ENCODE measurements at places on chromosomes 2 and 18. TPM values are rescaled to one million over a fixed set of nuclear protein-coding genes. Genes with fewer than 3 reads are reported as not detected.

Gene OSR1
- 6.3 TPM for total RNA-seq

DNA sequence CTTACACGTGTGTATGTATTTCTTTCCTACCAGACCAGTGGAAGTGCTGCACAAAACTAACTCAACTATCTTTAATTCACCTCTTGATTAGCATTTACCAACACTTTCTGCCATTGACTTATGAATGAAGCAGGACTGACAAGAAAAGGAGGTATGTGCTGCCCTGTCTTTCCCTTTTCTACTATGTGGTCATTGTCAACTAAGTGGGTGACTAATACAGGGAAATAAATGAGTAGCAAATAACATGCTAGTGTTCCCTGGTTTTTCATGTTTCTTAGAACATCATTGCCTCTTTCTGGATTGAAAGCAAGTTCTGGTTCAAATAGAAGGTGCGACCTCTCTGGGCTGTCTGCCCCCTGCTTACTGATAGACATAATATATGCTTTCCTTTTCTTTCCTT, 58.0 kb downstream of the LINC00305 start:
- no peak for DNase-seq

DNA sequence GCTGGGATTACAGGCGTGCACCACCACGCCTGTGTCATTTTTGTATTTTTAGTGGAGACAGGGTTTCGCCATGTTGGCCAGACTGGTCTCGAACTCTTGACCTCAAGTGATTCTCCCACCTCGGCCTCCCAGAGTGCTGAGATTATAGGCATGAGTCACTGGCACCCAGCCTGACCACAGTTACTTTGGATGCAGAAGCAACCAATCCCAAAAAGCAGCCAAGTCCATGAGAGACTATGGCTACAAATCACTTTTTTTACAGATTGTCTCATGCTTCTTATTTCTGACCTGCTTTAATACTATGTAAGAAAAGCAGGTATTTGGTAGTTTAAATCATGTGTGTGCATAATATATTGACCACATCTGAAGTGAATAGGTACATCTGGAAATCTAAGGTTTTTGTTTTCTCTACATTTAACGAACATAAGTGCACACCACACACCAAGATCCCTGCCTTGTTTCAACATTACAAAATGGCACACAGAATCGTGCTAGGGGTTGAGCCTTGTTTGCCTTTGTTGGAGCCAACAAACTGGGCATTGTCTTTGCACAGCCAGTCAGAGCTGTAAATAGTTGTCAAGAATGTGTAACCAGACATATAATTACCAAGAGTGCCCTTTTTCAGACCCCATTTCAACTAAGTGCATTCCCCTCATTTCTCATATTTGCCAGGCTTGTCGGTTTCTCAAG, 18.3 kb upstream of the MAP4K4 start:
- no peak for DNase-seq

DNA sequence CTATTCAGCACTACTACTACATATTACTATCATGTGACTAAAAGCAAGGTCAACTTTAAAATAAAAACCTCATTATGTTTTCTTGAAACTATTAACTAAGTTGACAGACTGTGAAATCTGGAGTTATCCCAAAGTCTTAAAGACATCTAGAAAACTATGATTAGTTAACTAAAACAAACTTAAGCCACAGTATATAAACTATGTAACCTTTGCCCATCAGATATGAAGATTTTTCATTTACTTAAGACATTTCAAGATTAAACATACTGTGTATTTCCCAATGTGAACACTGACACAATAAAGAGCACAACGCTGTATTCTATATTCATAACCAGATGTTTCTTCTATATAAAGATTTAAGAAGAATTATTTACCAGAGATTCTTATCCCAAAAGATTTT, 33.5 kb upstream of the CACNB4 start:
- no peak for DNase-seq

Gene ATP8B1
- total RNA-seq, result 5.0 TPM

DNA sequence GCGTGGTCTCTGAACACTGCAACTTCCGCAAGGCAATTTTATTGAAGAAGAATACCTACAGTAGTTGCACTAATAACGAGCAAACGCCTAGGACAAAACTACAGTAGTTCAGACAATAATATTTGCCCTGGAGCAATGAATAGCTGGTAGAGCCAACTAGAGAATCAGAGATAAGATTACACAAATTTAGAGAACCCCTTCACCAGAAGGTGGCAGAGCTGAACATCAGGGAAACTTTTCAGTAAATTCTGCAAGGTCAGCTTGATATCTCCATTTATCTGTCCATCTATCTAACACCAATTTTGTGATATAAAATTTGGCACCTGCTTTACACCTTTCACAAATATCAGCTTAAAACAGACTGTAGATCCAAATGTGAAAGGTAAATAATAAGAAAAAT, 43.8 kb downstream of the CDH19 start:
- no peak for DNase-seq

- no peak for DNase-seq
Observed at GRCh38 chr2:171319164-171319810, 114.5 kb downstream of the METTL8 start.

GRCh38 chr2:236935631-236936445, 149.9 kb upstream of the COPS8 start:
- DNase-seq, result no peak

Gene TWIST2
- 2.6 TPM for total RNA-seq

DNA sequence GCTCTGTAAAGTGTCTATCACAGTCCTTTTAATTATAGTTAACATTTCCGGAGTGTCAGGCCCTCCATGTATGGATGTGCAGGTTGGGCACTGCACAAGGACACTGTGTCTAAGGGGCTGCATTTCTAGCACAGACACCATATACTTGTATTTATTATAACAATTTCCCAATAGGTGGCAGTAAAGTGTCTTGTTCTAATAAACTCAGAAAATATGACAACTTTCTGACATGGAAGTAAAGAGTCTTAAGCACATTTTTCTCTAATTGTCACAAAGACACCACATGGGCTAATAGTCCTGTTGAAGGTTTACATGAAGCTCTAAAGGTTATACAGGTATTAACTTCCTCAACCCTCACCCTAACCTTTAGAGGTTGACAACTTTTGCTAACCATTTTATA, 156.6 kb downstream of the DYSF start:
- no peak for DNase-seq

DNA sequence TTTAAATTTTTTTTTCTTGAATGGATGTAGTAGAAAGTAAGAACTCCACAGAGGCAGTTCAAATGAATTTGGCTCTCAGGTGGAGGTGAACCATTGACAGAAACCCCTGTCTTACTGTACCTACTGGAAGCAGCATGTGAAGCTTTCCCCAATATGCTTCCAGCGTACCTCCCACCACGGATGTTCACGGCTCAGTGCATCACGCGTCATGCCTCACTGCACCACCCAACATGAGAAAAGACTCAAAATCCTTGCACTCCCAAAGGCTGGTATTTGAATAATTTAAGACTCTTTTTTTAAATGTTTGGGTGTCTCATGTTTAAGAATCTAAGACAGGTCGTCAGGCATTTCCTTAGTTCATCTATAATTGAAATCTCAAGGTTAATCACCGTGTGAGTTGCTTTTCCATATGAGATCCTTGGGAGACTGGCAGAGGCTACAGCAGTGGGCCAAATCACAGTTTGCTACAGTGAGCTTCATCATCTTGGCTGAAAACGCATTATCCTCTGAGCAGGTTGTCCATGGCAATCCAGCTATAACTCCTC, 846.4 kb downstream of the DCDC2C start:
- no peak for DNase-seq

DNA sequence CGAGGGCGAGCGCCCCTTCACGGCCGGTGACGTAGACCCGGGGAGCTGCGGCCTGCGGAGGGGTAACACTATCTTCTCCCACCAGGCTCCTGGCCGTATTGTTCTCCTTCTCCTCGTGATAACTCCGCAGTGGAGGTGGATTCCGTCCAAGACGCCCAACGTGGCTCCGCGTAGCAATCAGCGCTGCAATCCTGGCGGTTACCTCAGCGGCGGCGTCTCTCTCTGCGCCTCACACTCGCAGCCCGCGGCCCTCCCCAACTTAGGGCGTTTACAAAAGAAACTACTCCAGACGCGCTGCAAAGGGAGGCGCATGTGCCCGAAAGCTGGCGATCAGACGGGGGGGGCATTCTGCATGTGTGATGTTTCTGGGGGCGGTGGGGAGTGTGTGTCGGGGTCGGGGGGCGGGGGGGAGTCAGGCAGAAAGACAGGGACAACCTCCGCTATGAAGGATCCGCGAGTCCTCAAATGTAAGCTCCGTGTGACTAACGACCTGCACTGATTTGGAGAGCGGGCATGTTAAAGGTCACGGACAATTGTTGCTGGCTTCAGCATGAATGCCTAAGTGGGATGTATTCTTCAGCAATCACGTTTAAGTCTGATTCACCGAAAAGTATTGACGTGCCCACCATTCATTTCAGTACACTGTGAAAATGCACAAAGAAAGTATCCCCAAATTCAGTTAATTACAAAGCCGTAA, 1.3 kb upstream of the ZNF516 start:
- peak; percentile 91 for DNase-seq

GRCh38 chr2:86706935-86707334, 13.2 kb upstream of the RMND5A start:
- DNase-seq, result no peak

Gene HOXD13
- not detected for total RNA-seq

DNA sequence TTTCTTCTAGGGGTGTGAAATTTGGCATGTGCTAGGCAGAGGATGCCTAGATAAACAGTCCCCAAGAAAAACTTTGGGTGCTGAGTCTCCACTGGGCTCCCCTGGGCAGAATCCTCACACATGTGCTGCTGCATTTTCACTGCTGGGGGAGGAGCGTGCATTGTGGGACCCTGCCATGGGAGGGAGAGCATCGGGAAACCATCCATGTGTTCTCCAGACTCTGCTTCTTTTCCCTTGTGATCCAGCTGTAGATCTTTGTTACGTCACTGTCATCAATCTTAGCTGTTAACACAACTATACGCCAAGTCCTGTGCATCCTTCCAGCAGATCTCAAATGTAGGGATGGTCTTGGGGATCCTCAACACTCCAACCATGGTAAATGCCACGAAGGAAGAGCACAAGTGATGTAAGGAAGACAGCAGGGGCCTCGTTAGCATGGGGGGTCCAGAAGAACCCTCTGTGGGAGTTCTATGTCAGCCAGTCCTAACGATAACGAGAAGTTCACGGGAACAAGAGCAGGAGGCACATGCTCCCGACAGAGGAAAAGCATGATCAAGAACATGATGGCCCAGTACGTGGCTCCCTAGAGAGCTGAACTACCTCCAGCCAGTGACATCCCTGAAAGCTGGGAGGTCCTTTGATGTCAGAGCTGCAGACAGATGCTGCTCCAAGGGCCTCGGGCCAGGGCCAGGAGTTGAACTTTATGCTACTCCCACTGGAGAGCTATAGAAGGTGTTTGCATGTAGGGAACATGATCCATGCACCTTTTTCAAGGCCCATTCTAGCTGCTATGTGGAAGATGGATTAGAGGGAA, 41.1 kb upstream of the NPAS2 start:
- no peak for DNase-seq

DNA sequence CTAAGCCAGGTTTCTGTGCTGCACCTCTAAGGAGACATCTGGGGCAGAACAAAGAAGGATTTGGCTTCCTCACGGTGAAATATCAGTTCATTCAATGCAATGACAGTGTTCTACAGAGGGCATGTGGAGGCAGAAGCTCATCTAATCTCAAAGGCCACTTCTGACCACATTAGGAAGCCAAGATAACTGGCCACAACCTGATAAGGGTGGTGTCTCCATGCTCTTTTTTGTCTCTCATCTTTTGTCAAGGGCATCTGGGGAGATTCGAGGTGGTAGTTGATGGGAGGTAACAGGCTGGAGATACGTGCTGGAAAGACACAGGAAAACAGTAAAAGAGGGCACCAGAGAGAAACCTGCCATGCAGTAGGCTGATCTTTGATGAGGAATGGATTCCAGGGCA, 303.9 kb downstream of the LRATD1 start:
- no peak for DNase-seq

DNA sequence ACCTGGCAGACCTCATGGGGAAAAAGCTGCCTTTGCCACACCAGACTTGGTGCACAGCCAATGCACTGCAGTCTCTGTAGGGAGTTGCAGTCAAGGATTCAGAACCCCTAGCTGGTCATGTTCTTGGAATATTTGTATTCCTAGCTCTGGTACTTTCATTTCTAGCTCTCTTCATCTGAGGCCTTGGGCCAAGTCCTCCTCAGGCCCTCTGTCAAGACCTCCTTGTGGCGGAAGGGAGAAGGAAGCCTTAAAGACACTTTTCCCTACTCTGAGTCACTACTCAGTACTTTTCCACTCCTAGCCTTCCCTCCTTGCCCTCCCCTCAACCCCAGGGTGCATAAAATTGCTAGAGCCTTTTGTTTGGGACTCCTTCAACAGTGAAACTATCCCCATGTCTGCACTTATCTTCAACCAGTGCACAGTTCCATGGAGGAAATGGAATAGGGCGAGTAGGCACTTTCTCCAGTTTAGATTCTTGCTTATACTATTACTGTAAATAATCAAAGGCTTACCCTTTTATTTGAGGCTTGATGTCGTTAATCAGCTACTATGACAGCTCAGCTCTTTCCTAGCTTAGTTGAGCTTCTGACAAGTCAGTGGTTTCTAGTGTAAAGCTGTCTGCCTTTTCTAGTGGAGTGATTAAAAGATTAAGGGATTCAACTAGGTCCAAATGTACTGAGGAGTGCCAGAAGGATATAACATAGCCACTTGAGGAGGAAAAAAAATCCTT, 15.8 kb downstream of the M1AP start:
- DNase-seq, result no peak

DNA sequence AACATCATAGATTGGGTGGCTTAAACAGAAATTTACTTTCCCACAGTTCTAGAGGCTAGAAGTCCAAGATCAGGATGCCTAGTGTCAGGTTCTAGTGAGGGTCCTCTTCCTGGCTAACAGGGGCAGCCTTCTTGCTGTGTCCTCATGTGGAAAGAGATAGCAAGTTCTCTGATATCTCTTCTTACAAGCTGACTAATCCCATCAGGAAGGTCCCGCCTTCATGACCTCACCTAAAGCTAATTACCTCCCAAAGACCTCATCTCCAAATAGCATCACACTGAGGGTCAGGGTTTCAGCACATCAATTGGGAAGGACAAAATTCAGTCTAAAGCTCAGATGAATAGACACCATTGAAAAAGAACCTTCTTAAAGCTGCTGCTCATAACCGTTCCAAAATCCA, 22.9 kb downstream of the ACVR1 start:
- no peak for DNase-seq

Gene C2orf49
- total RNA-seq, result 16.7 TPM

Gene HNMT
- 13.0 TPM for total RNA-seq

DNA sequence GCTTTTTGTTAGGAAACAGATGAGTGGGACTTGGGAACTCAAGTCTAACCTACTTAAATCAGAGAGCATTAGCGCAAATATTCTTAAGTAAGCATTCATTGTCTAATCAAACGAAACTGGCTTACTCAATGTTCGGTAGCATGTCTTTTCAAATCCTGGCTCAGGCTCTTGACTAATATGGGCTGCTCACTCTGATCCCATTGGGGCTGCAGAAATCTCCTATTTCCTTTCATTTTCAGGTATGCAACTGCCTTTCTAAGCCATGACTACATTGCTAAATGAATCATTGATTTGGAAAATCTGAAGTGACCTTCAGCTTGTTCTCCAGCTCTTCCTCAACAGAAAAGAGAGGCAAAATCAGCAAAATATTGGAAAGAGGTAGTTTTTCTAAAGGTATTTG, 2084.4 kb upstream of the PIK3C3 start:
- no peak for DNase-seq

GRCh38 chr2:39646267-39646666, 19.4 kb upstream of the TMEM178A start:
- DNase-seq, result no peak

- no peak for DNase-seq
Observed at GRCh38 chr2:122145856-122146255, 390.4 kb downstream of the TSN start.

GRCh38 chr18:63177919-63178821, 141.4 kb downstream of the BCL2 start:
- peak; percentile 87 for DNase-seq

Gene LIPG
- not detected for total RNA-seq
